ENCODE measurements at places on chromosomes 5 and 9.

GRCh38 chr9:98575379-98576346 lies 133.1 kb downstream of the GABBR2 start:
- no peak for DNase-seq

DNA sequence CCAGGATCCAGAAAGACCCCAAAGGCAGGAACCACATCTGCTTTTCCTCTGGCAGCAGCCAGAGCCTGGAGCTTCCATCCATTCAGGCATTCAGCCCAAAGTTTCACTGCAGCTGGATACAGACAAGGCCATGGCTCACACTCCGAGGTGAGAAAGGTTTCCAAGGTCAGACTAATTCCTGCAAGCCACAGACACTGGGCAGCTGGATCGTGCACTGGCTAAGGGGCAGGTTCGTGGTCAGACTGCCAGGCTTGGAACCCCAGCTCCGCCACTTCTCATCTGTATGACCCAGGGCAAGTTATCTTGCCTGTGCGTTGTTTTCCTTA lies 36.9 kb downstream of the SPOCK1 start:
- no peak for DNase-seq

DNA sequence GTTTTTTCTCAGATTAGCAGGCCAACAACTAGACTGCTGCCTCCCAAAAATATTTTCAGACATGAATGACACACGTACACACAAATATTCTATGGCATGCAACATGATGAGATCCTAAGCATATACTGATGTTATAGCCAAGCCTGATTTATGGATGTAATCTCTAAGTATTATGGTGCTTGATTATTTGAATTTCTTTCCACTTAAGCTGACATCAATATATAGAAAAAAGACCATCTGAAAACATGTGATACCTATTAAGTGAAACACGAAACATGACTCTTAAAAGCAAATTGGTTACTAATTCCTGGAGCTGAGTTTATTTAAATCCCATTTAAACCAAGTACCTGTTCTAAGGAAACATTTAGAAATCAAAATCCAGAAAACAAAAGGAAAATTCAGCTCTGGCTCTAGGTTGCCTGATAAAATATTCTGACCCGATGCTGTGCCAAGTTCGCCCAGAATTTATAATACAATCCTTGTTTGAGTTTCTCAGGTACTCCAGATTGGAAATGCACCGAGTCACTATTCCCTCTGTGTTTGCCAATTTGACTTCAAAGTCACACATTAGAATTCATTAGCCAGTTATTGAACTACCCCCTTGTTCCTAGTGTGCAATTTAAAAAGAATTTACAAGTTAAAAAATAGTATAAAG lies 548.6 kb downstream of the CSNK1G3 start:
- no peak for DNase-seq

GRCh38 chr9:75930190-75930589 lies 39.7 kb downstream of the PCSK5 start:
- no peak for DNase-seq

- no peak for DNase-seq
Measured at GRCh38 chr9:127290561-127291065, 26.0 kb downstream of the GARNL3 start.

DNA sequence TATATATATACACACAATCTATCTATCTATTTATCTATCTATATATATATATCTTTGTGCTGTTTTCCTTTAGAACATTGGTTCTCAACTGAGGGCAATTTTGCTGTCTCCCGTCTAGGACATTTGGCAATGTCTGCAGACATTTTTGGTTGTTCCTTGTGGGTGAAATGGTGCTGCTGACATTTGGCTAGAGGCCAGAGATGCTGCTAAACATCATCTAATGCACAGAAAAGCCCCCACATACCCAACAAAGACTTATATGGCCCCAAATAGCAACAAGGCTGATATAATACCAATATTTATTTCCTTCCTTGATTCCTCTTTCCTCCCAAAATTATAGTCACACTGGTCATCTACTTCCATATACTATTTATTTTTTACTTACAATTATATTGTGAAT lies 197.5 kb downstream of the TRPM3 start:
- DNase-seq = no peak

- no peak for DNase-seq
Measured at GRCh38 chr9:126511411-126511810, 102.3 kb upstream of the LMX1B start.

DNA sequence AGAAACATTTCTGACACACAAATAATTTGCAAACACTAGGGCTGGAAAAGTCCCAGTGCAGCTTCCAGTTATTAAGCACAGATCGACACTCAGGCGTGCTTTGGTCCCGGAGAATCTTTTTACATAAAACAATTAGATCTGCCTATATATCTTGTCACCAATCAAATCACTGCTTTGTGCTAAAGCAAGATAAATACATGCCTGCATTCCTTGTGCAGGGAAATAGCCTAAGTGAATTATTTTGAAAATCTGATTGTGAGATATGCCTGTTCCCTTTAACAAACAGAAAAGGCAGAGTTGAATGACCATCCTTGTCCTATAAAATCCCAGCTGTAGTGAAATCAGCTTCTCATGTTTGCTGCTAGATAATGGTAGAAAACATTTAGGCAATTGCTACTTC lies 604.4 kb downstream of the CCDC171 start:
- DNase-seq = no peak

DNA sequence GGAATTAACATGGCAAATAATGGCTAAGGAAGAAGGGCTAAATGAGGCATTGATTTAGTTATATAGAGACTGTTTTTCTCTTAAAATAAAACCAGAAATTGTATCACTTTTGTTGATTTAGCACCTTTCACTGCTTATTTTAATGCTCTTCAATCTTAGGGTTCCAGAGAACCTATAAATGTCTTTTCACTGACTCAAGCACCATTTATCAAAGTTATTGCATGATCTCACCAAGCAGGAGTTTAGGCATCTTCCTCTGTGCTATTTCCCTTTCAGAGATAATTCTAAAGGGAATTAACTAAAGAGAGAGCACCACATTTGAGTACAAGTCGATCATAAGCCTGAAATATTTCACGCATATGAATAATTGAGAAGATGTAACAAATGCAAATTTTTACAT lies 357.1 kb downstream of the CDH18 start:
- DNase-seq = no peak

DNA sequence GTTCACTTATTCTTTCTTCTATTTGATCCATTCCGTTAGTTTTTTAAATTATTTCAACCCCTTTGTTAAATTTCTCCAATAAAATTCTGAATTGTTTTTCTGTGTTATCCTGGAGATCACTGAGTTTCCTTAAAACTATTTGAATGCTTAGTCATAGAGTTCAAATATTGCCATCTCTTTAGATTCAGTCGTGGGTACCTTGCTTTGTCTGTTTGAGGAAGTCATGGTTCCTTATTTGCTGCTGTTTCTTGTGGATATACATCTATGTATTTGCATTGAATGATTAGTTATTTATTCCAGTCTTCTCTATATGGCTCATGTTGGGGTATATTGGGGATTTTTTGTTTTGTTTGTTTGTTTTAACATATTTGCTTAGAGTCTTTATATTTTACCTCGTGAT lies 80.6 kb downstream of the HINT1 start:
- DNase-seq = no peak

DNA sequence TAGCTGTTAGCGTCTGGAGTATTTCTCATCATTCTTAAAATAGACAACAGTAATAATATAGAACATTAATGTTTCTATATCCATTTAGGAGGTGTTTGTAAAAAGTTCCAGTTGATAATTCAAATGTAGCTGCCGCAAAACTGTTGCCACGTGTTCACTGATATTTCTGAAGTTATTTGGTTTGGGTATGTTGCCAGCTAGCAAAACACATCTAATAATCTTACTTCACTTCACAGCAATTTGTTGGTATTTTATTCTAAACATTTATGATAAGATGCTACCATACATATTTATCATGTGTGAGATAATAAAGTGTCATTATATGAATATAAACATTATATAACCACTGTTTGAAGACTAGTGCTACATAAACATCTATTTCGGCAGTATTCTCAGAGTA lies 101.6 kb downstream of the CDH12 start:
- no peak for DNase-seq

- DNase-seq = no peak
Measured at GRCh38 chr9:98428454-98428853, 173.0 kb upstream of the TBC1D2 start.

DNA sequence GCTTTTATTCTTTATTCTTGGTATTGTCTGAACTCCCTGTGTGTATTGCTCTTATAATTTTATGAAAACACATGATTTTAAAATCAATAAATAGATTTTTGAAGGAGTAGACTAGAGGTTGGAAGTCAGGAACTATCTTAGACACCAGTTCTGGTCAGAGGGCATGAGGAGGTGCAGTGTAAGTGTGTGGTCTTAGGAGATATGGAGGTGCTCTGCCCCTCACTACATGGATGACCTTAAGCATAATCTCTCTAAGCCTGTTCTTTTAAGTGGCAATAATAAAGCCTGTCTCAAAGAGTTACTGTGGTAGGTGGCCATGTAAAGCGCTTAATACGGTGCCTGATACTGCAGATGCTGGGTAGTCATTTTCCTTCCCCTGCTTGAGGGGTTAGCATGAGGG lies 34.0 kb downstream of the RPS23 start:
- no peak for DNase-seq
